Mucosa of gallbladder (tissue), 1 donor: ENCODE measurements at places on chromosomes 11 and 22. TPM values are rescaled to one million over a fixed set of nuclear protein-coding genes. Genes with fewer than 3 reads are reported as not detected.

DNA sequence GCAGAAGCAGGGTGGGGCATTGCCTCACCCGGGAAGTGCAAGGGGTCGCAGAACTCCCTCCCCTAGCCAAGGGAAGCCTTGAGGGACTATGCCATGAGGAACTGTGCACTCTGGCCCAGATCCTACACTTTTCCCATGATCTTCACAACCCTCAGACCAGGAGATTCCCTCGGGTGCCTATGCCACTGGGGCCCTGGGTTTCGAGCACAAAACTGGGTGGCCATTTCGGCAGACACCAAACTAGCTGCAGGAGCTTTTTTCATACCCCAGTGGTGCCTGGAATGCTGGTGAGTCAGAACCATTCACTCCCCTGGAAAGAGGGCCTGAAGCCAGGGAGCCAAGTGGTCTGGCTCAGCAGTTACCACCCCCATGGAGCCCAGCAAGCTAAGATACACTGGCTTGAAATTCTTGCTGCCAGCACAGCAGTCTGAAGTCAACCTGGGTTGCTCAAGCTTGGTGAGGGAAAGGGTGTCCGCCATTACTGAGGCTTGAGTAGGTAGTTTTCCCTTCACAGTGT is 573.7 kb upstream of the ANO3 start:
- no peak for DNase-seq

GSTP1 gene
- total RNA-seq = 1,142 TPM

DNA sequence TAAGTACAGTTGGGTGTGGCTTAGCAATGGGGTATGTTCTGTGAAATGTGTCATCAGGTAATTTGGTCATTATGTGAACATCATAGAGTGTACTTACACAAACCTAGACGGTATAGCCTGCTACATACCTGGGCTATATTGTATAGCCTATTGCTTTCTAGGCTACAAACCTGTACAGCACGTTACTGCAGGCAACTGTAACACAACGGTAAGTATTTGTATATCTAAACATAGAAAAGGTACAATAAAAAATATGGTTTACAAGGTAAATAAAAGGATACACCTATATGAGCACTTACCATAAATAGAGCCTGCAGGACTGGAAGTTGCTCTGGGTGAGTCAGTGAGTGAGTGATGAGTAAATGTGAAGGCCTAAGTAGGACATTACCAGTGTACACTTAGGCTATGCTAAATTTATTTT is 73.1 kb upstream of the GDPD4 start:
- DNase-seq = no peak

PRG2 gene
- 0.26 TPM for total RNA-seq

DNA sequence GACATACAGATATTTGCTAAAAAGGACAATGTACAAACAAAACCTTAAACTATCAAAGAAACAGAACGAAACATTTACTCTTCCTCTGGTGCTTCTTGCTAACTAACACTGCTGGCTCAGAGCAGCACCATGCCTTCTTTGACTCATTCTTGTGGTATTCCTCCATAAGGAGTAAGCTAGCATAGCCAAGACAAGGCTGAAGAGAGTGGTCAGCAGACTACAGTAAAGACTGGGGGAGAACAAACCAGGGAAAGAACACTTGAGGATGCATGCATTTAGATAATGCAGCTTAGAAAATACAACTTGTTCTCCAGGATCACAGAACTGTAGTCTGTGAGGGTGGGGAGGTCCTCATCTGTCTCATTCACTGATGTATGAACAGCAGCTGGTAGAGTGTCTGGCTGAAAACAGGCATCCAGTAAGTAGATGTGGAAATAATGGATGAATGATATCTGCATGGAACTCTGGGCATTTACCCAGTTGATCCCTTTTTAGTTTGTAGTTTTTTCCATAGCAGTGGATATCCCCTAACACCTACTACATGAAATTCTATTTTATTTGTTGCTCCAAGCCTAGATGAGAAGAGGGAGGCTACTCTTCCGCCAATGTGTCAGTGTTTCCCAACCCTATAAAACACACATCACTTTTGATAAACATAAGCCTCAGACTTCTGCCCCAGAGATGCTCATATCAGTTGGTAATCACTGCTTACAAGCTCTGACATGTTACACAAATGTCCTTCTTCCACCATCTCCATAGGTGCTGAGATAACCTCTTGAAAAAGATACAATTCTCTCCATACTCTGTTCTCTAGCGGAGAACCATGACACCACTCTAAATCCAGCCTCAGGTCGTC is 7.3 kb downstream of the SNX19 start:
- no peak for DNase-seq

KRTAP5-8 gene
- not detected for total RNA-seq

C11orf16 gene
- total RNA-seq = not detected

DNA sequence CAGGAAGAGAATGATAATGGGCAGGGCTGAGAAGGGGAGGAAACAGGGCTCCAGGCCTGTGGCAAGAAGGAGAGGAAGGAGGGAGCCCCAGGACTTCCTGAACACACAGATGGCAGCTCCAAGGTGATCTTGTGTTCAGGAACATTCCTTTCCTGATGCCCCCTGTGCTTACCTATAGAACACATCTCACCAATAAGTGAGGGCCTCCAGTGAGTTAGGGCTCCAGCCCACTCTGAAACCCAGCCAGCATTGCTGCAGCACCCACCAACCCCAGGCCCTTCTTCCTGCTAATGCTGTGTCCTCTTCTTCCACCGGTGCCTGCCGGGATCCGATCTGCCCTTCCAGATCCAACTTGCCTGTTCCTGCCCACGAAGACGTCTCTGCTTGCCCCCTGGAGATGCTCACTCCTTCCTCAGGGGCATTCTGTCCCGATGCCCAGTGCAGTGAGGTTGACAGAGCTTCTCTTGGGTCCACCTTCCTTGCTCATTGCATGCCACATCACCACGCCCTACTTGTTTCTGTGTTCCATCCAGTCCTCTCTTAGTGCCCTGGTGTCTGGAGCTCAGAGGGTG is 17.4 kb downstream of the ANKK1 start:
- no peak for DNase-seq

GRCh38 chr11:123221096-123221561 is 26.1 kb upstream of the CLMP start:
- DNase-seq = peak; percentile 33

- DNase-seq = no peak
Measured at GRCh38 chr11:6813656-6814055, 14.2 kb upstream of the OR6A2 start.
